Fibroblast of skin of back (primary cell): ENCODE measurements at places on chromosomes 1 and 21.
A peak's percentile ranks its signal among the peaks of the same experiment; 100 is the strongest.

GRCh38 chr1:167175901-167176300 lies 44.8 kb upstream of the POU2F1 start:
- peak; percentile 19 for DNase-seq

- no peak for DNase-seq
Observed at GRCh38 chr1:45103534-45103933, 91.5 kb downstream of the UROD start.

DNA sequence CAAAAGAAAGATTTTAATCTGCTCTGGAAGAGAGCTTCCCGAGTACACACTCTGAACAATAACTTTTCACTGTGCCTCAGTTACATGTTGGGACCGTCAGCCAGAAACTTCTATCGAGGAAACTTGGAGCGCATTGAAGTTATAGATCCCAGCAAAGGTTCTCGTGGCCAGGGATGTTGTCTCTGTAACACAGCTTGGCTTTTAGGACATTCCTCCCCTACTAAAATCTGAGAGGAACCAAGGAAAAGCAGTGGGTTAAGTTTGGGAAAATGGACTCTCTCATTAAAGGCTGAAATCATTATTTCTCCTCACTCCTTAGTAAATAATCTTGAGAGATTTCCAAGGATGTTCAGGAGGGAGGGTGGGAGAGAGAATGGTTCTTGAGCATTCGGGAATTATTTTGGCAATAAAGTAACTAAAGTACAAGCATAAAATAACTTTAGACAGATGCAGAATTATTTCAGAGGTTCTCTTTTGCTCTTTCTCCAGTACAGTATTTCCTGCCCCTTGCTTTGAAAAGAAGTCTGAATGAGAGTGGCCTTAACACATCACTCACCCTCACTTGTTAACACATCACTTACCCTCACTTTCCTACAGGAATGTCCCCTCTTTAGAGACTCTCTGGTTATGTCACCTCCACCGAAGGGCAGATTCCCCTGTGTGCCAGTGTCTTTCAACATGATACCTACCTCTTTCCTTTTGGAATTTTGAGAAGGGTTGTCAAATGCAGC lies 1.8 kb upstream of the NFIA start:
- DNase-seq, result no peak

- DNase-seq, result no peak
Observed at GRCh38 chr1:97654876-97655585, 265.8 kb downstream of the DPYD start.

GRCh38 chr1:196654271-196654670 lies 2.4 kb downstream of the CFH start:
- DNase-seq, result no peak

DNA sequence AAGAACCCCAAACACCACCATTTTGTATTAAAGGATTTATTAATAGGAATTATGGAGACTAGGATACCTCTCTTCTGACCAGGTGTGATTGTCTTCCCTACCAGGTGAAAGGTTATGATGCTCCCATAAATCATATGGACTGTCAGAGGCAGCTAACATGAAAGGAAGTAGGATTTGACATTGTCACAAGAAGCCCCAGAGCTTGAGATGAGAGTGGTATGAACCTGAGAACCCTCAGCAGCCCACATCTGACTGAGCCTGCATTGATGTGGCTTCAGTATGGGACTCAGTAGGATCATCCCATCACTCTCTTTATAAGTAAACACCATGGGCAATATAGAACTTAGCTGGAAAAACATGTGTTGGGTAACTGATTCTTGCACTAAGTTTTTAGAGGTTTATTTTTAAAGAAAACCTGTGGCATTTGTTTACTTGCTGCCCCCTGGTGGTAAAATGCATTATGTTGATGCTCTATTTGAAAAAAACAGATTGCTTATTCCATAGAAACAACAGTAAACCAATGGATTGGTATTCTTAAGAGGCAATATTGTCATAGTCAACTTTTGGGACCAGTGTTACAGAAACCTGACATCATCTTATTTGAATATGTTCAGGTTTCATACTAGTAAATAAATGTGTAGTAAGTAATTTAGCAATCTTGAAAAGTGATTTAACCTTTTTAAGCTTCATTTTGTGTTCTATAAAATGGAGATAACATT lies 16.6 kb upstream of the CACYBP start:
- peak; percentile 43 for DNase-seq

DNA sequence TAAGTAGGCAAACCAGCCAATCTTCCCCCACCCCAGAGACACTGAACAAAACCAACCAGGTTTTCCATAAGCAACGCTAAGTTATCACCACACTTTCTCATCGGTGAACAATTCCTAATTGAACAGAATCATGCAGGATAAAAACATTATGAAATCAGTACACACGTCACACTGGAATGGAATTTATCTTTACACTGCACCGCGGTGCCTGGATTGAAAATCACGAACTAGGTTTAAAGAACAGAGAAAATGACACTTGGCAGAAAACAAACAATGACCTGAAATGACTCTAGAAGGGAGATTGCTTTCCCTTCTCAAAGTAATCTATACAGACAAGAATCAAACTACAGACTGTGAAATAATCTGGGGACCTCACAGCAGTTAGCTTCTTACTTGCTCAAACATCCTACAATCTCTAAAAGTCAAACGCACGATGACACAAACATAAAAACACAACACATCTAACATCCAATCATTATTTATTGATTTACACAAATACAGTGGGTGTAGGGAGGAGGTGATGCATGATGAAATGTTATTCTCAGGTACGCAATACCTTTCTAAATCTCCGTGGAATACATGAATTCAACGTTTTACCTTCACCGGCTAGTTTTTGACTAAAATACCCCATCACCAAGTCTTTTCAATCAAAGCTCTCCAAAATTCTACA lies 1.9 kb downstream of the EIF4G3 start:
- peak; percentile 64 for DNase-seq
